Left renal cortex interstitium (tissue), 4 donors: ENCODE measurements at places on chromosomes 11 and 22.

DNA sequence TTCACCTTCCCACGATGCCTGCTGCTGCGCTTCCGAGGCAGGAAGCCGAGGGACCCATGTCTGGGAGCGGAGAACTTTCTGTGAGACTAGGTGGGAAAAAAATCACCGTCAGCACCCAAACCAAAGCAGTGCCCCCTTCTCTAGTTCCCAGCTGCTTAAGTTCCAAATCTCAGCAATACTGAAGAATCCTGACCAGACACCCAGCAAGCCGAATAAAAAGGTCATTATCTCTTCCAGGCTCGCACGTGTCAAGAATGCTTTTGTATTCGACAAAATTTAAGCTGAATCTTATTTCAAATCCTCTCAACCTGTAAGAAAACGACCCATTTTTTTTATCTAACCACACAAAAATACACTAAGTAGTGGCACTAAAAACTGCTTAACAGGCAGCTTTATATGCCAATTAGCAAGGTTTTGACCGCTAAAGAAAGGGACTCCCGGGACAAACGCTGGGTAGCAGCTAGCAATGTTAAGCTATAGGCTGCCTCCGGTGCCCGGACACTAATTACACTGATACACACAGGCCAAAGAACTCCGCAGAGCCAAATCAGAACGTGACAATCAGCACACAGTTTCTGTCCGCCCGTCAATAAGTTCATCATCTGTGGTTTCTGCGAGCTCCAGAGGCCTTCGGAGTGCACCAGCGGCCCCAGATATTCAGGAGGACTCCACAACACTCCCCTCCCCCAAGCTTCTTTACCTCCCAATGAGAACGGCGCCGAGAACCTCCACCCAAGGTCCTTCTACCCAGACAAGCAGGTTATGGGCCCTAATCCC, 728 bp downstream of the RPL3 start:
- peak; percentile 77 for DNase-seq

- DNase-seq: no peak
Measured at GRCh38 chr11:96238563-96239135, 104.3 kb downstream of the MAML2 start.

- DNase-seq: no peak
Measured at GRCh38 chr22:36367479-36367878, 20.3 kb downstream of the MYH9 start.

DNA sequence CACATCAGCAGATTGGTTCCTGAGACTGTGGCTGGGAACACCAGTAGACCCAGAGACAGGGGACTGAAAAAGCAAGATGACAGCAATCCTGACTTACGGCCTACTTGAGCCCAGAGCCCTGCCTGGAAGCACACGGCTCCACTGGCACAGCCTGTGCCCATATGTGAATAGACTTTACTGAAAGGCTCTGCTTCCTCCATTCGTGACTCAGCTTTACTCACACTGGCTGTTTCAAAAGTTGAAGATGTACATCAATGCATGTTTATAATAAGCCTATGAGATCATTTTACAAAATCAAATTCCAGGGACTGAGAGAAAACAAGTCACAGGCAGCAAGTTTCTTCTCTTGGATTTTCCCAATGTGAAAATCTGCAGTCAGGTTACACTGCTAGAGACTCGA, 134.6 kb upstream of the TEAD1 start:
- no peak for DNase-seq
